Panc1 (cell line): ENCODE measurements at places on chromosomes 7 and 10. TPM values are rescaled to one million over a fixed set of nuclear protein-coding genes. Genes with fewer than 3 reads are reported as not detected.

- H3K27ac ChIP-seq, result no peak overlapping the region
- no peak for DNase-seq
- no peaks in the 10 kb centered on the region for H3K36me3 ChIP-seq
- no peaks in the 10 kb centered on the region for H3K27me3 ChIP-seq
- no peaks in the 10 kb centered on the region for H3K4me1 ChIP-seq
These were observed 573.8 kb downstream of the POM121L12 start for GRCh38 chr7:53609185-53609584.

Gene GPR15LG
- total RNA-seq, result 0.41 TPM

Gene CALCR
- total RNA-seq, result 0.10 TPM

DNA sequence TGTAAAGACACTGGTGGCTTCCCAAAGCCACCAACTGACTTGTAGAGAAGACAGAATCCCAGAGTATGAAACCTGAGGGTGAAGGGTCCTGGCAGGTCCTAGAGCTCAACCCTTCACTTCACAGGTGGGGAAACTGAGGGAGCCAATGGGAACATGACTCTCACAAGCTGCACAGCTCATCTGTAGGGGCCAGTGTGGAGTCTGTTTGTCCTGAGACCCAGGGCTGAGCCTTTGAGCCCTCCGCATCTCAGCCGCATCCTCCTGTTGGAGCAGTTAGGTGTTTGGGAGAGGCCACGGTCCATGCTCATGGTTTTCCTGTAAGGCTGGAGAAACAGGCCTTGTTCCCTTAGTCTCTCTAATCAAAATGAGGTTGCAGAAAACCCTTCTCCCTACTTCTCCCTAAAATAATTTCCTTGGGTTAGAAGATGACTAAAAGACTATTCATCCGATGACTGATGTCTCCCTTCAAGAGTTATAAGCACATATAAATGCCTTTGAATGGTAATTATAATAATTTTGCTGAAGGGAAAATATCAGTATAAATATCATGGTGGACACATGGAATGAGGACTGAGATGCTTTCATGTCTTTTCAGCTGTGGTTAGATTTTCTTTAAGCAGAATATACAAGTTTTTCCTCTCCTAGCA is 10.3 kb downstream of the HTRA1 start:
- H3K4me1 ChIP-seq, result peaks cover 8% of the 10 kb centered on the region; the same call in 1 of the 2 replicates
- peaks cover 2% of the 10 kb centered on the region; the same call in 1 of the 2 replicates for H3K27me3 ChIP-seq
- H3K4me3 ChIP-seq, result no peak overlapping the region
- DNase-seq, result no peak

DNA sequence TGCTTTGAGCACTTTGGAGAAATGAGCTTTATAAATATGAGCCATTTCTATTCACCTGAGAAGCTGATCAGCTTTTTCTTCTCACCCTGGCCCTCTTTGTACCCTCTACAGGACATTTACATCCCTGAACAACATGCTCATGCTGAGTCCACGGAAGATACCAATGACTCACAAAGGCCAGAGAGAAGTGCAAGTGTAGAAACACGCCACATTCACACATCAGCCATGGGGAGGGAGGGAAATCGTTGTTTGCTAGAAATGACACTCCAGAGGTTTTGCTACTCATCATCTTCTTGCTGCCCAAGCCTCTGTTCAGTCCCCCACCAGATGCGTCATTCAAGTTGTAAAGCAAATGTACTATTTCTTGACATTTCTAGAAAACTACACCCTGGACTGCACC is 2.8 kb upstream of the UCN3 start:
- no peak overlapping the region for H3K27ac ChIP-seq
- no peaks in the 10 kb centered on the region for H3K36me3 ChIP-seq
- H3K27me3 ChIP-seq, result no peaks in the 10 kb centered on the region
- H3K4me3 ChIP-seq, result no peak overlapping the region
- DNase-seq, result no peak

DNA sequence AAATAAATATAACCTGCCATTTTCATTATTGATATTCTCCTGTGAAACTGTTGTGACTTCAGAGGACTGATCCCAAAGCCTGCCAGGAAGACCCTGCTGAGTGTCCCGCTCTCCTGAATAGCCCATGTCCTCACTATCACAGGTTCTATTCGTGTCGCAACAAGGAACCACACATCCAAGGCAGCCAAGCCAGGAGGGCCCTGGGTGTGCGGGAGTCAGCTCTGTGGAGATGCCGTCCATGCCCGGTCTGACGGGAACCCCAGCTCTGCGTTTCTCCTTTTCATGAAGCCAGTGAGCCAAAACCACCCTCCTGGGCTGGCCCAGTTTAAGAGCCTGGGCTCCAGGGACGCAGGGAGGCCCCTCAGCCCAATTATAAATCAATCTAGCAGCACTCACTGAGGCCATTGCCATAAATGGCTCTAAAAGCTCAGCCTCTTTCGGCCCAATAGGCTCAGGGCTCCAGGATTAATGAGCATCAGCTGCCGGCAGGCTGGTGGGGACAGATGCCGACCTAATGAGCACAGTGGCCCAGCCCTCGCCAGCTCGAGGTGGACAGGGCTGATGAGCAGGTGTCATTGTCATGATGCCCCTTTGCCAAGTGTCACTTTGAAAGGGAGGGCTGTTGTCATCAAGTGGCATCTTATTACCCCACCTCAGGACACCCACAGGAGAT is 177.9 kb downstream of the PLXNA4 start:
- no peak overlapping the region for H3K27ac ChIP-seq
- H3K4me1 ChIP-seq, result no peaks in the 10 kb centered on the region
- H3K4me3 ChIP-seq, result no peak overlapping the region

- no peak overlapping the region for H3K4me3 ChIP-seq
- H3K27me3 ChIP-seq, result no peaks in the 10 kb centered on the region
- peaks cover 3% of the 10 kb centered on the region for H3K4me1 ChIP-seq
- H3K27ac ChIP-seq, result no peak overlapping the region
These were observed 11.3 kb downstream of the C10orf105 start for GRCh38 chr10:71708301-71708703.

Gene SEMA4G
- total RNA-seq, result 4.7 TPM

Gene GPR141
- not detected for total RNA-seq

GRCh38 chr7:74501298-74501697 is 47.6 kb downstream of the GTF2IRD1 start:
- H3K27me3 ChIP-seq, result no peaks in the 10 kb centered on the region
- no peak for DNase-seq
- H3K36me3 ChIP-seq, result no peaks in the 10 kb centered on the region
- H3K27ac ChIP-seq, result peak overlapping the region; percentile 40
- H3K4me3 ChIP-seq, result no peak overlapping the region
- 0 out of 2 replicates have a peak, but pooled peaks cover 4% of the 10 kb centered on the region for H3K4me1 ChIP-seq
